ENCODE measurements at places on chromosomes 1 and 21.
A peak's percentile ranks its signal among the peaks of the same experiment; 100 is the strongest.

DNA sequence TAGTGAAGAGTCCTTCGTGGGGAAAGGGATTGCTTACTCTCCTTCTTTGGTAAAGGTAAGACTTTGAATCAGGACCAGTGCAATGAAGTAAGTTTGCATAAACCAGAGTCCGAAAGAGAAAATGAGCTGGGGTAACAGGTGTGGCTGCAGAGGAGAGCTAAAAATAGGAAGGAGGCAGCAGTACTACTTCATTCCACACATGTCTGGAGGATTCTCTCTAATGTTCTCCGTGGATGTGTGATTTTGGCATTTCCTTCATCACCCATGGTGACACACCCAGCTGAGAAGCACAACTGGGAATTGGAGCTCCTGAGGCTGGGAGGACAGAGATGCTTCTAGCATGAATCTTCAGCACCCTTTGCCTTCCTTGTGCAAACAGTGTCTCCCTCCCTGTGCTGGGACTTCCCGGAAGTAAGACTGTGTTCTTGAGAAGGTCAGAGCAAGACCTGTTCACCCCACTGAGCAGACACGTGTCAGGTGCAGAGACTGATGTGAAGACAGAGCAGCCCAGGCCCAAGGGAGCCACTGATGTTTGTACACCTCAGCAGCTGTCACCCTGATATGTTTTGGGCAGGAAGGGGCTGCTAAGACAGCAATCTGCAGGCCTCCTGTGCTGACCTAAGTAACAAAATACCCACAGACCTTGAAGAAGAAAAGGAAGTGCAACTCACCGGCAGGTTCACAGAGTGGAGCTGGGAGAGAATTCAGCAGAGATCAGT lies 13.3 kb downstream of the FCRL1 start:
- DNase-seq = no peak

DNA sequence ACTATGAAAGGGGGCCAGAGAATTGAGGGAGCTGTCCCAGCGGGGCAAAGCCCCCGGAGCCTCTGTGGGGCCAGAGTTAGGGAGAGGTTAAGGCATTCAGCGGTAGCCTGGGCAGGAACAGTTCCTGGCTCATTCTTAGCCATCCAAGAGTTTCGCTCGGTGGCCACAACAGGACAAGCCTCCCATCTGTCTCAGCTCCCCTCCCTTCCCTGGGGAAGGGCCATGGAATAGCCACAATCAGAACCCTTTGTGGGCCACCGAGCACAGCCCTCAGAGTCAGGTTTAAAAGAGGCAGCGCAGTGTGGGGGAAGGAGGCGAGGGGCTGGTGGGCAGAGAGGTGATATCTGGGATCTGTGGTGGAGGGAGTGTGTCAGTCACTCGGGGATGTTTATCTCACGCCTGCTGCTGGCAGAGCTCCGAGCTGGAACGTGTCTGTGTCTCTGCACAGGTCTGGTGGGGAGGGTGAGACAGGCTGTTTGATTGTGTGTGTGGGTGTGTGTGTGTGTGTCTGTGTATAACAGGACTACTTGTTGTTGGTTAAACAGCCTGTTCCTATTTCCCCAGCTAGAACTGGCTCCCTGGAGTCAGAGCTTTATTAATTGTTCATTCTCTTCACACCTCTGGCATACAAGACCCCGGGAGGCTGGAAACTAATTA lies 49.6 kb upstream of the GOLT1A start:
- no peak for DNase-seq

GRCh38 chr1:25634066-25634465 lies 17.5 kb downstream of the MAN1C1 start:
- DNase-seq = no peak

DNA sequence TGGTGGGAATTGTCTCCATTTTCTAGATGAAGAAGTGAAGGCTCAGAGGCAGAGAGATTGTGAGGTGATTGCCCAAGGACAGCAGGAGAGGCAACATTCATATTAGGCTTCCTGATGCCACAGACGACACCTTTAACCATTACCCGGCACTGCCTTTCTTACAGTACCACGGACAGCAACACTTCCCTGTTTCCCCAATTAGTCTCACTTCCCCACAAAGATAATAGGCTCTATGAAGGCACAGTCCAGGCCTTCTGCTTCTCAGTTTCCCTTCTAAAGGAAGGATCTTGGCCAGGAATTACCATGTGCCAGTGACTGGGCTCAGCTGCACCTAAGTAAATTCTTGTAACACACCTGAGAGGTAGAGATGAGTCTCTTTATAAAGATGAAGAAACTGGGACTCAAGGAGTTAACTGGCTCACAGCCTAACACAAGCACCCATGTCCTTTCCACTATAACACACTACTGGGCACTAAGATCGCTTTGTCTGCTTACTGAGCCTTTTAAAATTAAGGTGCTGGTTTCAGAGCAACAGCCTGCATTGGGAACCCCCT lies 9.6 kb downstream of the IGSF9 start:
- DNase-seq = no peak

GRCh38 chr1:227299688-227300087 lies 18.6 kb downstream of the CDC42BPA start:
- no peak for DNase-seq

GRCh38 chr1:70628973-70629372 lies 217.9 kb downstream of the CTH start:
- no peak for DNase-seq

- DNase-seq = no peak
Measured at GRCh38 chr1:100575406-100575805, 37.5 kb downstream of the GPR88 start.

GRCh38 chr1:234529095-234529949 lies 50.3 kb upstream of the TARBP1 start:
- no peak for DNase-seq

- DNase-seq = no peak
Measured at GRCh38 chr1:162918151-162918754, 57.3 kb upstream of the CCDC190 start.

GRCh38 chr21:36854391-36854790 lies 112.1 kb downstream of the HLCS start:
- DNase-seq = peak; percentile 52

GRCh38 chr1:47031059-47031458 lies 7.6 kb downstream of the CYP4X1 start:
- no peak for DNase-seq

GRCh38 chr1:26733982-26734381 lies 38.2 kb downstream of the ARID1A start:
- no peak for DNase-seq

- DNase-seq = no peak
Measured at GRCh38 chr1:4519954-4520353, 134.5 kb upstream of the AJAP1 start.

DNA sequence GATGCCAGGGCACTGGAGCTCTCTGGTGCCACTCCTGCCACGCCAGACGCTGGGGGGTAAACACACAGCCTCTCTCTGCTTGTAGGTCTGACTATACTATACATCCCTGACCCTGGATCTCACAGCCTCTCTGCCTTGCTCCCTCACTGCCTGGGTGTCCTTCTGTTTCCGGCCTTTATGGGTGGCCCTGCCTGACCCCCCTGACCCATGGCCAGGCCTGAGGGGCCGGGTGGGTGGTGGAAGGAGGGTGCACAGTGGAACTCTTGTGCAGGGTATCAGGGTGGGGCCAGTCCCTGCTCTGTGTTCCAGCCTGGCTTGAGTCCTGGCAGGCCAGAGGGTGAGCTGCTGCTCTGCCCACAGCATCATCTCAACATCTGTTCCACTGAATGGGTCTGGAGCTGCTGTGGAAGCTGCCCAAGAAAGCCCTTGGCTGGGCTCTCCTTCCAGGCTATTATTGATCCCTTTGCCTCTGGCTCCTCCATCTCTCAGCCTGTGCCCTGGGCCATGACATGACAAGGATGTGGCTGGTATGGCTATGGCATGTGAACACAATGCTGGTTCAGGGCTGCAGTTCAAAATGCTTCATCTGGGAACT lies 17.2 kb upstream of the SYNC start:
- DNase-seq = no peak

DNA sequence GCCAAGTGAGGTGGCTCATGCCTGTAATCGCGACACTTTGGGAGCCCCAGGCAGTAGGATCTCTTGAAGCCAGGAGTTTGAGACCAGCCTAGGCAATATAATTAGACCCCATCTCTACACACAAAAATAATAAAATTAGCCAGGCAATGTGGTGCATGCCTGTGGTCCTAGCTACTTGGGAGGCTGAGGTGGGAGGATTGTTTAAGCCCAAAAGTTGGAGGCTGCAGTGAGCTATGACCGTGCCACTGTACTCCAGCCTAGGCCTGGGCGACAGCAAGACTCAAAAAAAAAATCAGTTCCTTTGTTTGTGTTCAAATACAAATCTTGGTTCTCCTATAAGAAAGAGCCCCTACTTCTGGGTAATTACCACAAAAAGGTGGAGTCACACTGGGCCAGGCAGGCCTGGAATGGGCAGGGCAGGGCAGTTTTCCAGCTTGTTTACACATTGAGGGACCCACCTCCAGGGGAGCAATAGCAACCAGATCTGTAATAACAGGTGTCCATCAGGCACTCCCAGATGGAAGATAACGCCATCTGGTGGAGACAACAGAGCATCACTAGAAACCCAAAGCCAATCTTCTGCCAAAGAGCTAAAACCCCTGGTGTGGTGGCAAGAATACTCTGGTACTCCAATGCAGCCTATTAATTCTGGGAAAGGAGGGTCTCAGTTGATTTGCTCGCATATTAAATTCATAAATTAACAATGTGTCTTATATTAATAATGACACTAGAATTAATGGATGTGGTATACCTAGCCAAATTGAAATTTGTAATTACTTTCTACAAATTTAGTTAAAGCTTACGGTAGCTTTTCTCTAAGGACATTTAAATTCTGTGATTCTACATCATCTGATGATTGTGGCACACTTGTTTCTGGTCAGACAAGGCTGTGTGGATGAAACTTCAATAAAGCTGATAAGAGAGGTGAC lies 13.2 kb downstream of the PPP1R15B start:
- DNase-seq = peak; percentile 65

- DNase-seq = no peak
Measured at GRCh38 chr1:106785176-106785575, 271.3 kb upstream of the PRMT6 start.

- no peak for DNase-seq
Measured at GRCh38 chr1:111593403-111594305, 25.9 kb upstream of the RAP1A start.

DNA sequence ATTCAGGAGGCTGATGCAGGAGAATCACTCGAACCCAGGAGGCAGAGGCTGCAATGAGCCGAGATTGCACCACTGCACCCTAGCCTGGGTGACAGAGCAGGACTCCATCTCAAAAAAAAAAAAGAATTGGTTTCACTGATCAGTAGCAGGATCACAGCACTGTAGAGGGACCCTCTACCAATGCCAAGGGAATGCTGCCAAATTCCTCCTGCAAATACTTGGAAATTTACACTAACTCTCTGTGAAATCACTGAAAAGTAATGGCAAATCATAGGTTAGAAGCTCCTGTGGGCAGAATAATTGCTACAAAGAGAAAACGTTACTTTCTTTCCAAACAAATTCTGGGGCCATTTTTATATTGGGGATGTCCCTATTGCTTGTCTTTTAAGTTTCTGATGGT lies 6.7 kb upstream of the GPR25 start:
- no peak for DNase-seq

DNA sequence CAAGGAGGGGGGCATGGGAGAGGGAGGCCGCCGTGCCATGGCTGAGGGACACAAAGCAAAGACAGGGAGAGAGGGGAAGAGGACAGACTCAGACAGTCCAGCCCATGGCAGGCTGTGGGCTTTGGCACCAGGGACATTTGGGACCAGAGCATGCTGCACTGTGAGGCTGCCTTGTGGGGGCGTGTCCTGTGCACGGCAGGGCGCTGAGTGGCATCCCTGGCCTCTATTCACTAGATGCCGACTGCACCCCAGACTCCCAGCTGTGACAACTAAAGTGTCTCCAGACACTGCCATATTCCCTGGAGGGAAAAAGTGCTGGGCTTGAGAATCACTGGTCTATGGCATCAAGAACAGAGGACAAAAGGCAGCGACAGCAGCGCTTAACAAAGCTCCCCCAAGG lies 18.6 kb upstream of the PRDM15 start:
- DNase-seq = no peak

DNA sequence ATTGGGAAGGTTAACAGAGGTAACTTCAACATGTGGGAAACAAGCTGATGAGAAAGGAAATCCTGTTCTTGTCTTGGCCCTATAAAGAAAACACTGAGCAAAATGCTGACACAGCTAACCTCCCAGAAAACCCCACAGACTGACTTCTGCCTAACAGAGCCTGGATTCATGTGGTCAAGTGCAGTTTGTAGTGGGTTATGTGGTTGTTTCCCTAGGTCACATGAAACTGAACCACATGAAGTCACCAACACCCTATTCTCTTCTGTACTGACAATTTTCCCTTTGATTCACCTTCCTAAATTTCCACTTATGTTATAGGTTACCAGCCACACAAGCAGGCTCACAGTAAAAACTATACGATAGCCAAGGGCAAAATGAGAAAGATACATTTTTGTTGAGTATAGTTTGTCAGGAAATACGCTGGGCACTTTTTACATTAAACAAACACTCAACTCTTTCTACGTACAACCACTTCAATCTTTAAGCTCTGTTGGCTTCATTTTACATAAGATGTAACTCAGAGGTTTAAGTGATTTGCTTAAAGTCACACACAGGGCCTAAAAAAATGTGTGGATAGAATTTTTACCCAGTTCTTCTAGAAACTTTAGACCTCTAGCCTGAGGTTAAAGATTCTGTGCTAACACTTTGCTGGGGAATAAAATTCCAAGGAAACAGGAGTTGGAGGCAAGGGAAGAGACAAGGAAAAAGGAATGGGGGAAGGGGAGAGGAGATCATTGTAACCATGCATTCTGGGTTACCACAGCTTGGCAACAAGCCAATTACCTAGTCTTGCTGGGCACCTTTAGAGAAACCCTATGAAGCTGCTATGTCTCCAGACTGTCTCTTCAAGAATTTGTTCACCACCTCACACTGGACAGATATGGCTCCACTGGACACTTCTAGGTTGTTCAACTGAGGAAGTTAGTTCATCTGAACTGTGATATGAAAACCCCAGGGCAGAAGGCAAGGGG lies 601.6 kb upstream of the USP24 start:
- DNase-seq = no peak

- DNase-seq = no peak
Measured at GRCh38 chr1:118785246-118785645, 202.9 kb downstream of the TBX15 start.

DNA sequence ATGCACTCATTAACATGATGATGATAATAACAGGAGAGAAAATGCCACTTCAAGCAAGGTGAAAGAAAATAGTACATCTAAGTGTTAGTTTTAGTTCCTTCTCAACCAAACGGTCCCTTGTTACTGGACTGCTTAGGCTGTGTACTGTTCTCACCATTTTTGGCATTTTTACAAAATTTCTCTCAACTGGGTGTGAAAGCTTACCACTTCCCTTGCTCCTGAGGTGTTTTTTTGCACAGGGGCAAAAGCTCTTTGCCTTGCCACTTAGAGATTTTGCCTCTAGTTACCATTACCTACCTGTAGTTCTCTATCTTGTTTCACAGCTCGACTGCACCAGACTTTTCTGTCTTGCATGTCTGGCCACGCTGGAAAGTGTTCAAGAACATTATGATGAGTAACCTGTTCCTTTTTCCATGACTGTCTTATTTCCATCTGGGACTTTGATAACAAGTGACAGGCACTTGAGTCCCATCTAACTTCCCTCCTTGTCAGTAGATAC lies 10.7 kb downstream of the NEK7 start:
- peak; percentile 33 for DNase-seq
